ENCODE measurements at places on chromosomes 3 and 15. TPM values are rescaled to one million over a fixed set of nuclear protein-coding genes. Genes with fewer than 3 reads are reported as not detected.

LINGO1 gene
- total RNA-seq = not detected

ST3GAL6 gene
- total RNA-seq = 1.7 TPM

DCLK3 gene
- not detected for total RNA-seq

GOLGA6L7 gene
- not detected for total RNA-seq

KCNAB1 gene
- 1.7 TPM for total RNA-seq

CD200R1 gene
- not detected for total RNA-seq

Measured in Peyer's patch (tissue), 4 donors.